ENCODE measurements at places on chromosomes 6 and 20. TPM values are rescaled to one million over a fixed set of nuclear protein-coding genes. Genes with fewer than 3 reads are reported as not detected.

GRCh38 chr6:148557796-148558321 lies 189.0 kb upstream of the UST start:
- H3K4me1 ChIP-seq: peaks cover 2% of the 10 kb centered on the region
- H3K27me3 ChIP-seq: no peaks in the 10 kb centered on the region
- H3K36me3 ChIP-seq: no peaks in the 10 kb centered on the region
- H3K4me3 ChIP-seq: no peak overlapping the region
- H3K27ac ChIP-seq: no peak overlapping the region

DOK5 gene
- not detected for total RNA-seq

- H3K27me3 ChIP-seq: no peaks in the 10 kb centered on the region
- DNase-seq: no peak
- H3K36me3 ChIP-seq: no peaks in the 10 kb centered on the region
These were observed 161.1 kb downstream of the FARS2 start for GRCh38 chr6:5422321-5422915.

GRCh38 chr6:169449221-169449620 lies 195.6 kb upstream of the THBS2 start:
- no peaks in the 10 kb centered on the region for H3K4me1 ChIP-seq
- no peak overlapping the region for H3K27ac ChIP-seq
- no peak for DNase-seq
- peaks cover 2% of the 10 kb centered on the region for H3K36me3 ChIP-seq
- H3K27me3 ChIP-seq: no peaks in the 10 kb centered on the region

DNA sequence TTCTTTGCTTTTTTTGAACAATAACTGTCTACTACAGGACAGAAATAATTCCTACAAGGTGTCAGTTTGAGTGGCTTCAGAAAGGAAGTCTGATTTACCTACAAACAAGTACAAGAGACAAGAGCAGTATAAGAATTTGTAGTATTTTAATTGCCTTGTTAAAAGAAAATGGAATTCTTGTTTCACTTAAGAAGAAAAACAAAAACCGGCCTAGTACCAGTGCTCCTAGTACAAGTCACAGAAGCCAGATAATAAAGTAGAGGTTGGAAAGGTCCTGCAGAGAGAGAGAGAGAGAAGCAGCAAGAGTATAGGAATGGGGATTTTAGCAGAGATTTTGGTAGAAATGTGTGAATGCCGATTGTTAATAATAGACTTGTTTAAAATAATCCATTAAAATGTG lies 6.4 kb downstream of the TAB2 start:
- H3K4me1 ChIP-seq: peaks cover 30% of the 10 kb centered on the region
- DNase-seq: no peak

DNA sequence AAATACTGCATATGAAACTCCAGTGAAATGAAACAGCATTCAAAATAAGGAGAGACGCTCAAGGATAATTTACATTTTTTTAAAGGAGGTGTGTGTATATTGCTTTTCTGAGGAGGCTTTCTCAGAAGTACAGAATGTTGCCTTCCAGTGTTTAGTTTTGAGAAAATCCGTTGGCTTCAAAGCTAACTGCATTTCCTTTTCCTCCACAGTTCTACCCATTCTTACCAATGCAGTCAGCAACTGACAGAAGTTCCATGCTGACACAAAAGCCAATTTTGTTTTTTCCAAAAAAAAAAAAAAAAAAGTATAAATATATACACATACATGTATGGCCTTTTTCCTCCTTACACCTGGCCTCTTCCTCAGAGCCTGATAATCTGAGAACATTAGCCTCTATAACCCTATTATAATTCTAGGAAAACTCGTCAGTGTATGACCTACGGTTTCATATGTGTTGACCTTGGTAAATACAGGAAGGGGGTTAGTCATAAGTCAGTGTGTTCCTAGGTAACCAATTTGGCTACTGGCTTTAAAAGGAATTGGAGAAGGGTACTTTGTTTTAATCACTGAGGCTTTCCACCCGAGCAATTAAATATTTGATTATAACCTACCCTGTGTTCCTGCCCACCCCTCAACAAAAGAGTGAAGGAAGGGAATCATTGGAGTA lies 24.2 kb downstream of the MGME1 start:
- no peaks in the 10 kb centered on the region for H3K27me3 ChIP-seq
- H3K4me1 ChIP-seq: no peaks in the 10 kb centered on the region
- no peak overlapping the region for H3K27ac ChIP-seq
- peaks cover 3% of the 10 kb centered on the region for H3K36me3 ChIP-seq
- DNase-seq: no peak

- no peaks in the 10 kb centered on the region for H3K36me3 ChIP-seq
- no peak overlapping the region for H3K27ac ChIP-seq
- H3K27me3 ChIP-seq: no peaks in the 10 kb centered on the region
These were observed 4.8 kb downstream of the MUC21 start for GRCh38 chr6:30988209-30988825.

GRCh38 chr6:155628306-155628705 lies 172.7 kb upstream of the NOX3 start:
- no peak overlapping the region for H3K4me3 ChIP-seq
- H3K27me3 ChIP-seq: no peaks in the 10 kb centered on the region
- no peaks in the 10 kb centered on the region for H3K4me1 ChIP-seq

DNA sequence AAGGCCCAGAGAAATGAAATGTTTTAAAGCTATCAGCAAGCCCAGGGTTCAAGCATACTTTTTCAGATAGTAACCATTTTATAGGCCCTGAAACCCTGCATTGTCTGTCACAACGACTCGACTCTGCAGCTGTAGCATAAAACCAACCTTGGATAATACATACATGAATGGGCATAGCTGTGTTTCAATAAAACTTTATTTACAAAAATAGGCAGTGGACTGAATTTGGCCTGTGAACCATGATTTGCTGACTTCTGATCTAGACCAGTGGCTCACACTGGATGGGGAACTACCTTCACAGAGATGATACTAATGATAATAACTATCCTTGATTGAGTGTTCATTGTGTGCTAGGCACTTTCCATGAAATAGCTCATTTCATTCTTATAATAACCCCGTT lies 97.3 kb upstream of the ZNFX1 start:
- H3K27me3 ChIP-seq: no peaks in the 10 kb centered on the region
- no peaks in the 10 kb centered on the region for H3K36me3 ChIP-seq
- H3K4me3 ChIP-seq: no peak overlapping the region
- no peak for DNase-seq
- H3K4me1 ChIP-seq: no peaks in the 10 kb centered on the region
- H3K27ac ChIP-seq: no peak overlapping the region

DNA sequence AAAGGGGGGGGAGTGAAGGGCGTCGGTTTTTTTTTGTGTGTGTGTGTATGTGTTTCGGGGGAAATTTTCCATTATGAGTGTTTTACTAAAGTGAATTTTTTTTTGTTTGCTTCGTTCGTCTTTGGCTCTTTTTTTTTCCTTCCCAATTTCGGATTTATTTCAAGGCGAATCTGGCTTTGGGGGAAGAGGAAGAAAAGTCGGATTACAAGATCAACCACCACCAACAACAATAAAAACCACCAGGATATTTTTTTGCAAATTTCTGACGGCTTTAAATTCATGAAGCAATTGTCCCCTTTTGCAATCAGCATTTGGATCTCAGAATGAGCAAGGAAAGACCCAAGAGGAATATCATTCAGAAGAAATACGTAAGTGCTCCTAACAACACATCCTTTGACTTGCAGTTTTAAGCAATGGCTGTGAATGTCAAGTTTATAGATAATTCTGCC lies 372 bp downstream of the JARID2 start:
- peaks cover 8% of the 10 kb centered on the region for H3K4me1 ChIP-seq
- peak overlapping the region; percentile 95 for H3K4me3 ChIP-seq
- H3K27ac ChIP-seq: peak overlapping the region; percentile 92
- H3K27me3 ChIP-seq: no peaks in the 10 kb centered on the region
- DNase-seq: no peak
- no peaks in the 10 kb centered on the region for H3K36me3 ChIP-seq

DNA sequence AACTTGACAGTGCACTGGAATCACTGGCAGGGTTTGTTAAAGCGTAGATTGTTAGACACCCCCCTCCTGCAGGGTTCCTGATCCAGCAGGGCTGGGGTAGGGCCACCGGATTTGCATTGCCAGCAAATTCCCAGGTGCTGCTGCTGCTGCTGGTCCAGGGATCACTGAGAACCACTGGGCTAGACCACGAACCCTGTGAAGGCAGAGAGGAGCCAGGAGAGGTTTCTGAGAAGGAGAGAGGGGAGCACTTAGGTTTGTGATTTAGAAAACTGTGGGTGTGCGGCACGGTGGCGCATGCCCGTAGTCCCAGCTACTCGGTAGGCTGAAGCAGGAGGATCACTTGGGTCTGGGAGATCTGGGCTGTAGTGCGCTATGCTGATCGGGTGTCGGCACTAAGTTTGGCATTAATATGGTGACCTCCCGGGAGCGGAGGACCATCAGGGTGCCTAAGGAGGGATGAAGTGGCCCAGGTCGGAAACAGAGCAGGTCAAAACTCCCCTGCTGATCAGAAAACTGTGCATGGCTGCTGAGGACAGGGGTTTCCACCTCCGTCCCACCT lies 53.6 kb upstream of the FAM83D start:
- H3K27me3 ChIP-seq: no peaks in the 10 kb centered on the region
- H3K27ac ChIP-seq: no peak overlapping the region
- no peaks in the 10 kb centered on the region for H3K4me1 ChIP-seq
- DNase-seq: no peak
- no peak overlapping the region for H3K4me3 ChIP-seq
- no peaks in the 10 kb centered on the region for H3K36me3 ChIP-seq

DNA sequence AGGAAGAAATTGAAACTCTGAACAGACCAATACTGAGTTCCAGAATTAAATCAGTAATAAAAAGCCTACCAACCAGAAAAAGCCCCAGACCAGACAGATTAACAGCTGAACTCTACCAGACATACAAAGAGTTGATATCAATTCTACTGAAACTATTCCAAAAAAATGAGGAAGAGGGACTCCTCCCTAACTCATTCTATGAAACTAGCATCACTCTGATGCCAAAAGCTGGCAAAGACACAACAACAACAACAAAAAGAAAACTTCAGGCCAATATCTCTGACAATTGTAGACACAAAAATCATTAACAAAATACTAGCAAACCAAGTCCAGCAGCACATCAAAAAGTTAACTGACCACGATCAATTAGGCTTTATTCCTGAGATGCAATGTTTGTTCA lies 246.0 kb upstream of the RUNX2 start:
- no peak for DNase-seq
- no peak overlapping the region for H3K27ac ChIP-seq
- H3K27me3 ChIP-seq: no peaks in the 10 kb centered on the region
- no peaks in the 10 kb centered on the region for H3K4me1 ChIP-seq
- H3K4me3 ChIP-seq: no peak overlapping the region
- H3K36me3 ChIP-seq: no peaks in the 10 kb centered on the region

OR2H1 gene
- total RNA-seq: not detected

DNA sequence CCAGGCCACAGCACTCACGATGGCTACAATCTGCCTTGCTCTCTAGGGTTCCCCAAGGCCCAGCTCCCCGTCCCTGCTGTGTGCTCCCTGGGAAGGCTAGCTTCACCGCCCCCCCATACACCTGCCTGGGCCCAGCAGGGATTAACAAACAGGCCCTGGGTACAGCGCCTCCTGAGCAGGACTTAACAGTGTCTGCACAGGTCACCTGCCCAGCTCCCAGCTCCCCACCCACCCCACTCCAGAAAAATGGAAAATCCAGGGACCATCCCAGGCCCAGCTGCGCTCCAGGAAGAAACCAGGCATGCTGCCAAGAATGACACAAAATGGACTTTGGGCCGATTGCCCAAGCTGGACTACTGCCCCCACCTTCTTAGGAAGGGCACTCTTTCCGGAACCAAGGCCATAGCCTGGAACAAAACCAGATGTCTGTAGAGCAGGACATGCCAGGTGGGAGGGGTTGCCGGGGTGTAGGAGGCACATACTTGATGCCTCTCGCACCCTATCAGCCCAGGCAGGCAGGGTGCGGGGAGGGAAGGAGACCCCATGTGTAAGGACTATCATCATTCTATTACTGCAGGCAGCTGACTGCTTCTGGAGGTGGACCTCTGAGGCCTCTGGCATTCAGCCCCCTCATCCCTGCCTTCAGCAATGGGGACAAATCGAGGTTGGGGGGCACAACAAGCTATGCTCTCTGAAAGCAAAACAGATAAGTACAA lies 104.9 kb downstream of the SNX5 start:
- DNase-seq: peak; percentile 72
- H3K36me3 ChIP-seq: no peaks in the 10 kb centered on the region
- H3K4me3 ChIP-seq: no peak overlapping the region
- peaks cover 3% of the 10 kb centered on the region for H3K4me1 ChIP-seq

- no peaks in the 10 kb centered on the region for H3K27me3 ChIP-seq
- H3K36me3 ChIP-seq: no peaks in the 10 kb centered on the region
- peak overlapping the region; percentile 94 for H3K27ac ChIP-seq
- H3K4me3 ChIP-seq: peak overlapping the region; percentile 62
- H3K4me1 ChIP-seq: peaks cover 28% of the 10 kb centered on the region
- DNase-seq: no peak
These were observed 901 bp downstream of the KCNK15 start for GRCh38 chr20:44746367-44747165.

DNA sequence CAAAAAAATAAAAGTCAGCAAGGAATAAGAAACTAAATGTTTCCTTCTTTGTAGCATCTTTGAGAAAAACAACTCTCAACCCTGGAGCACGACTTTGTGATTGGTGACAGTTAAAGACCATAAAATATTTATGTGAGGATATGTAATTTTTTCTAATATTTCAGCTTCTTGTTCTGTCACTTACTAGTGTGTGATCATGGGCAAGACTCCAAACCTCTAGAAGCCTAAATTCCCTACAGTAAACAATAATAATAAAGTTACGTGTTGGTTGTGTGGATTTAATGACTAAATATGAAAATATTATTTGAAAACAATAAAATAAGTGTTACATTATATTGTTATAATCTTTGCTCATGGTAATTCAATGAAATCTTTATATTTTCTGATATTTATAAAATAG lies 735.6 kb upstream of the MARCKS start:
- no peaks in the 10 kb centered on the region for H3K36me3 ChIP-seq
- H3K27me3 ChIP-seq: no peaks in the 10 kb centered on the region
- no peak overlapping the region for H3K27ac ChIP-seq
- no peak for DNase-seq

- H3K27me3 ChIP-seq: peaks cover 5% of the 10 kb centered on the region
- H3K4me1 ChIP-seq: no peaks in the 10 kb centered on the region
- H3K27ac ChIP-seq: no peak overlapping the region
- peak overlapping the region; percentile 52 for H3K4me3 ChIP-seq
- no peaks in the 10 kb centered on the region for H3K36me3 ChIP-seq
- no peak for DNase-seq
These were observed 39.2 kb downstream of the DPPA5 start for GRCh38 chr6:73314577-73315492.

GRCh38 chr6:20069021-20069522 lies 143.2 kb downstream of the MBOAT1 start:
- no peaks in the 10 kb centered on the region for H3K36me3 ChIP-seq
- no peaks in the 10 kb centered on the region for H3K27me3 ChIP-seq
- no peak overlapping the region for H3K27ac ChIP-seq
- H3K4me3 ChIP-seq: no peak overlapping the region
- no peaks in the 10 kb centered on the region for H3K4me1 ChIP-seq

DNA sequence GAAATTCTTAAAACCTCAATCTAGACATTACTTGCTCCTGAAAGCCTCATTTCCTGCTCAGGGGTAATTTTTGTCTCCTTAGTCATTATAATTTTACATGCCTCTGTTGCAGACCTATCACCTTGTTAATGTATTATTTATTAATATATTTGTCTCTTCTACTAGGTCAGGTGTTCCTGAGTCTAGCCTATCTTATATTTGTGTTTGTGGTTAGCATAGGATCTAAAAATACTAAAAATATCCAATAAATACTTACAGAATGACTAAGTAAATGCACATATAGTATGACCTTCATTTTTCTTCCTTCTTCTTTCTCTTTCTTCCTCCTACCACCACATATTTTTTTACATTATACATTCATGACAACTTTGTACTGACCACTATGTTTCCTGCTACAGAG lies 268.9 kb upstream of the HS3ST5 start:
- no peaks in the 10 kb centered on the region for H3K4me1 ChIP-seq
- no peaks in the 10 kb centered on the region for H3K27me3 ChIP-seq
- no peak for DNase-seq
- H3K27ac ChIP-seq: no peak overlapping the region
- no peaks in the 10 kb centered on the region for H3K36me3 ChIP-seq
- H3K4me3 ChIP-seq: no peak overlapping the region

All from ascending aorta (tissue), 2 donors.